ENCODE measurements at places on chromosomes 12 and 14.
A peak's percentile ranks its signal among the peaks of the same experiment; 100 is the strongest.

- DNase-seq = peak; percentile 20
Observed at GRCh38 chr12:89357297-89357730, 5.0 kb upstream of the DUSP6 start.

GRCh38 chr12:120468821-120469449 is 613 bp downstream of the SRSF9 start:
- DNase-seq = peak; percentile 76

DNA sequence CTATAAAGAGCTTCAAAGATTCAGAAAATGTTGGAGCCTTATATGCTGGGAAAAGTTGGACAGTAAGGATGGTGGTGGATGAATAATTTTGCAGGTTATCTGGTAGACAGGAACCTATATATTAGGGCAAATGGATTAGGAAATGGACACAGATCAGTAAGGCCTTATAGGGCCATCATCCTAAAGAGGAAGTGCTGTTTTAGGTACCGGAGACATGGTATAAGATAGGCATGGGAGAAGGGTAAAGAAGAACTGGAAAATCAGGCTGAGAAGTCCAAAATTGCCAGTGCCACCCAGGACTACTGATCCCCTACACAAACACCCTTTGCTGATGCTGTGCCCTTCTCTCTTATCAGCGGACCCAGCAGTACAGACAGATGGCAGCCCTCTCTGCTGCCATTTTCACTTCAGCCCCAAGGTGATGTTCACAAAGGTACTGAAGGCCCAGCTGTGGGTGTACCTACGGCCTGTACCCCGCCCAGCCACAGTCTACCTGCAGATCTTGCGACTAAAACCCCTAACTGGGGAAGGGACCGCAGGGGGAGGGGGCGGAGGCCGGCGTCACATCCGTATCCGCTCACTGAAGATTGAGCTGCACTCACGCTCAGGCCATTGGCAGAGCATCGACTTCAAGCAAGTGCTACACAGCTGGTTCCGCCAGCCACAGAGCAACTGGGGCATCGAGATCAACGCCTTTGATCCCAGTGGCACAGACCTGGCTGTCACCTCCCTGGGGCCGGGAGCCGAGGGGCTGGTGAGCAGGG is 5.5 kb downstream of the GDF11 start:
- no peak for DNase-seq

- DNase-seq = no peak
Observed at GRCh38 chr14:43449291-43449690, 1057.8 kb downstream of the FSCB start.

DNA sequence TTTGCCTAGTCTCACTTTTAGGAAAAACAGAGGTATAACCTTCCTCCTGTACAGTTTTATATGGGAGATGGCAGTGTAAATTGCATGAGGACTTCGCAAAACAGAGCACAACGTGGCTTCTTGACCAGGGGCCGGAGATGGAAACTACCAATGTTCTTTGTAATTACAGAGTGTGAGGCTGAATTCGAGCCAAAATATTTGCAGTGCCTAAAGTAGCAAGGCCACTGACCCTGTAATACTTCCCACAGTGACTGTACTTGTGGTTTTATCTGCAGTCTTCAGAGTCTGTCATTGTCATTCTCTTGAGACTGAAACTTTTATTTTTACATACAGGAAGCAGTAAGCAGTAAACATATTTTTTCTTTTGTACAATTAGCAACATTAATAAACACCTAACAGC is 98.9 kb downstream of the RERG start:
- DNase-seq = no peak

DNA sequence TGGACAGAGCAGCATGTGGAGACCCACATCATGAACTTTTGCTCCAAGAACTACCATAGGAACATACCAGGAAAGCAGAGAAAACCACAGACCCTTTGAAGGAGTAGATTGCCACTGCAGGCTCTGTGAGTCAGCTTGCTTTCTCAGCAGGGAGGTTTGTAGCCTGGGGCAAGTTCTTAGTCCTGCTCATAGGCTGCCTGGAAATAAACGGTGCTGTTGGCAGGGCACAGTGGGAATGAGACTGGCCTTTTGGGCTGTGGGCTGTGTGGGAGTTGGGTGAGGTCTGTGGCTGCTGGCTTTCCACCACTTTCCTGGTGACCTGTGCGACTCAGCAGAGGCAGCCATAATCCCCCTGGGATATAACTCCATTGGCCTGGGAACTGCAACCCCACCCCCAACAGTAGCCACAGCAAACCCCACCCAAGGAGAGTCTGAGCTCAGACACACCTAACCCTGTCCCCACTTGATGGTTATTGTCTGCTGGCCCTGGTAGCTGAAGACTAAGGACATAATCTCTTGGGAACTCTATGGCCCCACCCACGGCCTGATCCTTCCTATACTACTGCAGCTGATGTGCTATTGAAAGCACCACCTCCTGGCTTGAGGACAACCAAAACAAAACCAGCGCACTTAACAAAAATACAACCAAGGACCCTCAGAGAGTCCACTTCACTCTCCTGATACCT is 192.1 kb upstream of the GARIN6 start:
- no peak for DNase-seq

Measured in glutamatergic neuron (in vitro differentiated cells).